ENCODE measurements at places on chromosomes 7 and 10.
A peak's percentile ranks its signal among the peaks of the same experiment; 100 is the strongest.

DNA sequence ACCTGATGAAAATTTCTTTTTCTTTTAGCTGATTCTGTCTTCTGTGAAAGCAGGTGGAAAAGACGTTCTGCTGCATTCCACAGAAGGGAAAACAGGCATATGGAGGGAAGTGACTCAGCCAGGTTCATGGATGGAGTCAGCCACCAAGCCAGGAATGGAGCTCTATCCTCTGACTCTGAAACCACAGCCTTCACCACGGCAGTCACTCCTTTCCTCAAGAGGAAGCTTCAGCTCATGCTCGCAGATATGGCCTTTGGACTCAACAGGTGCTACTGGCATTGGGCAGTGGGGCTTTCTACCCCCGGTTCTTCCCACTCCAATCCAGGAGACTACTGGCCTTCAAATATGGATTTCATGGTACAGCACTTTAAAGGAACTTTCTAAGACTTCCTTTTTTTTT is 11.5 kb upstream of the PLAU start:
- DNase-seq: no peak

DNA sequence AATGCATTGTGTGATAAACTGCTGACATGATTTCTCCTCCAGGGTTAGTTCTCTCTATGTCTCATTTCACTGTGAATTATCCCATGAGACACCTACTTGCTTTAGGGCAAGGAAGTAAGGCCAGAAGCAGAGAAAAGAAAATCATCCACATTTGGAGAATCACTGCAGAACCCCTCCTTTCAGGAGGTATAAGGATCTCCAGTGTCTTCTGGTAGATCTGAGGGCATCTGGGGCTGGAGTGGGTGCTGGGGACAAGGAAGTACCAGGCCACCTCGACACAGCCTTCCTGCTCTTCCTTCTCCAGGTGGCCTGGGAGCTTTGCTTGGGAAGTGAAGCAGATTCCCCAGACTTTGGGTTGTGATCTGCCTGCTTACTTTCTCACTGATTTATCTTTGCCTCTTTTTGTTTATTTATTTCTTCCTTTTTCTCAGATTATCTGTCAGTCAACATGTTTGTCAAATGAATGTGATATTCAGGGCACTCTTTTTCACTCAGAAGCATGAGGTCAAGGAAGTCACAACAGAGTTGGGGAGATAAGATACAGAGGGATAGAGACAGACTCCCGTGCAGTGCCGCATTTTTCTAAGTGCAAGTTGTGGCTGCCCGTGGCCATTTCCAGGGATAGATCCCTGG is 12.4 kb upstream of the CAMK2G start:
- no peak for DNase-seq

- no peak for DNase-seq
Measured at GRCh38 chr7:77254429-77254828, 54.8 kb upstream of the FGL2 start.

DNA sequence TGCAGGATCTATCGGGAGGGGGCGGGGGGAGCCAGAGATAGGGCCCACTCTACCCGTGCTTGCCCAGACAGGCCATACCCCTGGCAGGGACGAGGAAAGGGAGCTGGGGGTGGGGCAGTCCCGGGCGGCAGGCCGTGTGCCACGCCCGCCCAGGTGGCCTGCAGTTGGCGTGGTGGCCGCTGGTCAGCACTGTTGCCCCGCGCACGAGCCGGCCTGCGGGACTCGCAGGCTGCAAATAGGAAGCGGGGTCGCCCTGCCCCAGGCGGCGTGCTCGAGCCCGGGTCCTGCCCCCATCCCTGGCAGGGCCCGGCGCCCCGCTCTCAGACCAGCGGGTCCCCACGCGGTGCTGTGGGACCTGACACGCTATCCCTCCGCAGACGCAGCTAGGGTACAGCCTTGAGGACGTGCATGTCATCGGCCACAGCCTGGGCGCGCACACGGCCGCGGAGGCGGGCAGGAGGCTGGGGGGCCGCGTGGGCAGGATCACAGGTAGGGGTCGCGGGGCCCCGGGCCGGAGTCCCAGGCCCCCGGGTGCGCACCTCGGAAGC is 6.7 kb downstream of the PNLIPRP2 start:
- DNase-seq: no peak

DNA sequence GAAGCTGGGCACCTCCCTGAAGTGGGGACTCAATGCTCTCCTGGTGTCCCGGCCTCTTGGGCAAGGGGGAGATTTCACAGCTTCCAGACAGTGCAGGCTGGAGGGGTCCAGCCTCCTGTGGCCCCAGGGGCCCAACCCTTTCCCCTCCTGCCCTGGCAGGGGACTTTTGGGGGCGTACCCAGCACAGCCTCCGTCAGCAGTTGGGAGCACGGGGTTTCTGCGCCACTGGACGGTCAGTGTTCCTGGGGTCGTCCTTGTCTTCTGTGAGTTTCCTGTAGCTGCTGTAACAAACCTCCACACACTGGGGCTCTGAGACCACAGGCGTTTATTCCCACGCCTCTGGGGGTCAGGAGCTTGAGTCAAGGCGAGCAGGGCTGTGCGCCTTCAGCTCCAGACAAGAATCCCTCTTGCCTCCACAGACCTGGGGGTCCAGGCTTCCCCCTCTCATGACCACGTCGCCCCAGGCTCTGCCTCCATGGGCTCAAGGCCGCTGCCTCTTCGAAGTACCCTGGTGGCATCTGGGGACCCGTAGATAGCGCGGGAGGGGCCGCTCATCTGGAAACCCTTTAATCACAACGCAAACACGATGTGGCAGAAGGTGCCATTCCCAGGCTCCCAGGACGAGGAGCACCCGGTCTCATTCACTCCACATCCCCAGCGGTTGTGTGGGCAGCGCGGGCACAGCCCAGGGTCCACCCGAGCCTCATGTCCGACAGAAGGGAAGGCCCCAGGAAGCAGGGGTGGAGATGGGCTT is 14.0 kb downstream of the PWWP2B start:
- DNase-seq: no peak

GRCh38 chr7:68805159-68805558 is 793.1 kb upstream of the AUTS2 start:
- no peak for DNase-seq

- no peak for DNase-seq
Measured at GRCh38 chr7:151838861-151839381, 38.0 kb downstream of the PRKAG2 start.

DNA sequence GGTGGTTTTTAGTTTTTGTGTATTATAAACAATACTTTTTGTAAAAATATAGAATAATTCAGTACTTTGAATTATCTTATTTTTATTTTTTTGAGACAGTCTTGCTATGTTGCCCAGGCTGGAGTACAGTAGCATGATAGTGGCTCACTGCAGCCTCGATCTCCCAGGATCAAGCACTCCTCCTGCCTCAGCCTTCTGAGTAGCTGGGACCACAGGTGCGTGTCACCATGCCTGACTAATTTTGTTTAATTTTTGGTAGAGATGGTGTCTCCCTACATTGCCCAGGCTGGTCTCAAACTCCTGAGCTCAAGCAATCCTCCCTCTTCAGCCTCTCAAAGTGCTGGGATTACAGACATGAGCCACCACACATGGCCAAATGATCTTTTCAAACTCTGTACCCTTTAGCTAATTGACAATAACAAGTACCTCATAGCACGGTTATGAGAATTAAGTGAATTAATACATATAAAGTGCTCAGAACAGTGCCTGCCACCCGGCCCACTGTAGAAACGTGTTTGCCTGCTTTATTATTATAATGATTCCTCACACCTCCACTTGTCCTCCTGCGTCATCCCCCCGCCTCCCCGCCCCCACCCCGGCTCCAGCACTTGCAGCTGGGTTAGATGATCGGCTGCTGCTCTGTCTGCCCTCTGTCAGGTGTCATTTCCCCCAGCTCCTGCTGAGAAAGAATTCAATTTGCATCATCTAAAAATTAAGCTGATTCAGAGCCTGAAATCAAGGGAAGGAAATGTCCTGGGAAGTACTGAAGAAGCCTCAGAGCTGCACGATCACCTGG is 53.6 kb upstream of the NRF1 start:
- no peak for DNase-seq

GRCh38 chr7:158546626-158547025 is 41.0 kb downstream of the PTPRN2 start:
- DNase-seq: no peak

DNA sequence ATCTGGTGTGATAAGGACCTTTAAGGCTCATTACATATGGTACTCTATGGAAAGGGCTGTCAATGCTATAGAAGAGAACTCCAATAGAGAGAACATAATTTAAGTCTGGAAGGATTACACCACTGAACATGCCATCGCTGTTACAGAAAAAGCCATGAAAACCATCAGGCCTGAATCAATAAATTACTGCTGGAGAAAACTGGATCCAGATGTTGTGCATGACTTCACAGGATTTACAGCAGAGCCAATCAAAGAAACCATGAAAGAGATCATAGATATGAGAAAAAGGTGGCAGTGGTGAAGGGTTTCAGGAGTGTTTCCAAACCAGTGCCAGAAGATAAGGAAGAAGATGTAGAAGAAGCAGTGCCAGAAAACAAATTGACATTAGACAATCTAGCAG is 18.9 kb upstream of the GPR22 start:
- no peak for DNase-seq

DNA sequence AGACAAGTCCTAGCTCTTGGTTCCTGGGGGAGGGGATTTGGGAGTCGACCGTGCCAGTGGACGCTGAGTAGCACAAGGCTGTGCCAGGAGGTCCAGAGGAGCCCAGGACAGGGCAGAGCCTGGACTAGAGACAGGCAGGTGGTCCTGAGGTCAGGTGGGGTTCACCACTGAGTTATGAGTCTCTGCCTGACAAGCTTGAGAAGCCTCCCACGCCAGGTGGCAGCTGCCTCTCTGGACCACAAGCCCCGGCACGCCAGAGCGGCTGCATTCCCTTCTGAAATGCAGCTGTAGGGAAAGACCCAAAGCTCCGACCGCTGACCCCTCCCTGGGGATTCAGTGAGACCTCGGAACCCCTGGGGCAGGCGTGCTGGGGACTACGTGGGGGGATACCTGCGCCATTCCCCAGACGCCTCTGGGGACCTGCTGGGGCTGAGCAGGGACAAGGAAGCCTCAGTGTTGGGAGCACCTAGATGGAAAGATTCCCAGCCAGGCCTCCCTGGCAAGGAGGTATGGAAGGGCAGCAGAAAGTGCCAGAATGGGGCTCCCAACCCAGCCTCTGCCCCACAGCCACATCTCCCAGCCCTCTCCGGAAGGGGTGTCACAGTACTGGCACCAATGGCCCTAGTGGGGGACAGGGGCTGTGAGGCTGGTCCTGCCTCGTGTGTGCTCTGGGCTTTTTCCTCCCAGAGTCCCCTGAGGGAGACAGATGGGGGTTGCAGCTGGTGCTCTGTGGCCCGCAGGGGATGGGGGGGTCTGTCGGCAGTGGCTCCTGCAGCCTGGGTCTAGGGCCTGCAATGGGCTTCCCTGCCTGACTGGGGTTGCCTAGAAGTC is 29.0 kb downstream of the PDGFA start:
- DNase-seq: no peak

GRCh38 chr10:76375761-76376160 is 944.3 kb downstream of the LRMDA start:
- DNase-seq: no peak

GRCh38 chr10:117830787-117831212 is 215.9 kb downstream of the RAB11FIP2 start:
- DNase-seq: no peak

DNA sequence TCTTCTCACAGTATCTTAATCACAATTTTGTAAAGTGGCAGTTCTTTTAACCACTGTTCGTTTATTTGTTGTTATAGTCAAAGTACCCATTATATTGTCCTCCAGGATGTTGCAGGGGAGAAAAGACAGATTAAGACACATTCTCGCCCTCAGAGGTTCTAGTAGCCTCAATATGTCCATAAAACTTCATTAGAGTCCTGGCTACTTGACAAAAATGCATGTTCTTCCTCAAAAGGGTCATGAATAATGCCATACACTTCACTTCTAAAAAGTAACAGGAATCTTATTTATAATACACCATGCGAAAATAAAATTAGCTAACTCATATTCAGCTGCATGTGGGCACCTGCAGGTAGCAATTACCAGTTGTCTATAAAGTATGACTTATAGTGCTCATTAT is 109.3 kb upstream of the ANK3 start:
- DNase-seq: no peak

- DNase-seq: no peak
Measured at GRCh38 chr7:64999165-65000004, 7.1 kb downstream of the ERV3-1 start.

DNA sequence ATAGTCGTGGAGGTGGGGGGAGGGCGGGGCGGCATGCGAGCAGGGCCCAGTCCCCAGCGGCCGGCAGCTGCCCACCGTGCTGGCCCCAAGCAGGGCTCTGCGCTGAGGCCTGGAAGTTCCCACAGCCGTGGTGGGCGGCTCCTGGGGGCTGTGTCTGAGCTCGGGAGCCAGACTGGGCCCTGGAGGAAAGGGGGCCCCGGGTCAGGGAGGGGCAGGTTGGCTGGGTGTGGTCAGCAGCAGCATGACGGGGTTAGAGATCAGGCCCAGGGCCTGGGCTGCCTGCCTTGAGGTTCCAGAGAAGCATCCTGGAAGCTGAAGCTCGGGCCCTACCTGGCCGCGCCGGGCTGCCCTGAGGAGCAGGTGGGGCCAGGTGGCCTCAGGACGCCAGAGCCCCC is 22.1 kb downstream of the GET4 start:
- no peak for DNase-seq

GRCh38 chr7:24715661-24716479 is 41.4 kb downstream of the GSDME start:
- no peak for DNase-seq

DNA sequence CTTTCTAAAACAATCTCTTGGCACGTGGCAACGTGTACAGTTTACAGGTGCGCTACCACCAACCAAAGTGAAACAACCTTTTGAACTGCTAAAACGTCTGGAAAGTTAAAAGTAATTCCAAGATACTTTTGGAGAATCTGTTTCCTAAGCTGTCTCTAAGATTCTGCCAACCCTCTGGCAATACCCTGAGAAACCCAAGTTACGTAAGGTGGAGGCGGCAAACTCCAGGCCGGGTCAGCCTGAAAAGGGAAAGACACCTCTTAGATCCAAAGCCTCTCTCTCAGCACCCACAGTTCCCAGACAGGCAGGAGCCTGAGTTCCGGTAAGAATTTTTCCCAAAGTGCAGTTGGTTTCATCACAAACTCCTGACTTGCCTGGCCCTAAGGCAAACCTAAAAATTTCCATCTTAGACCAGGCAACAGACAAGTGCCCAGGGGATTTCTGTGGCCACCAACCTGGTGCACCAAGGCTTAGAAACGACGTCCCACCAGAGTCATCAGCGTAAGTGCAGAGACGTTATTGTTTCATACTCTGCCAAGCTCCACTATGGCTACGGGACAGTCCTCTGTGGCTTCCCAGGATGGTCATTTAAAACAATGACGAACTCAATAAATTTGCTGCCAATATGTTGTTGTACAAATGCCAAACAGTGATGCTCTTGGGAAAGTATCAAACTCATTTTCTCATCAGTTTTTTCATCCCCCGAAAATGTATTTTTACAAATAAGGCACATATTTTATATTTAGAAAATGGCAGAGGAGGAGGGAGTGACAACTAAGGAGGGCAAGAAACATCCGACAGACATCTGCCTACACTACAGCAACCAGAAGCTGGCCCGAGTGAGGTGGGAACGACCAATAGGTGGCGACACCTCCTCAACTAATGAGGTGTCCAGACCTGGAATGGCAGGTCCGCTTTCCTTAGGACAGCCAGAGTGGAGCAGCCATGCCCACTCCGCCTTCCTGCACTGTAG is 205.8 kb upstream of the FRMD4A start:
- no peak for DNase-seq

- no peak for DNase-seq
Measured at GRCh38 chr7:155815332-155816191, 3.3 kb upstream of the SHH start.

GRCh38 chr7:141072548-141073172 is 1.2 kb upstream of the TMEM178B start:
- DNase-seq: peak; percentile 74

GRCh38 chr10:73117976-73118743 is 7.9 kb downstream of the NUDT13 start:
- no peak for DNase-seq

GRCh38 chr7:123724817-123725253 is 24.0 kb downstream of the WASL start:
- no peak for DNase-seq

Data from hypothalamus (tissue), 51 donors.